Upper lobe of right lung (tissue), 1 donor: ENCODE measurements at places on chromosomes 13 and 19. TPM values are rescaled to one million over a fixed set of nuclear protein-coding genes. Genes with fewer than 3 reads are reported as not detected.

PNMA8A gene
- total RNA-seq = 1.8 TPM

FAAP24 gene
- total RNA-seq = 0.90 TPM

CYP2F1 gene
- not detected for total RNA-seq

URAD gene
- not detected for total RNA-seq

- H3K36me3 ChIP-seq = no peaks in the 10 kb centered on the region
- no peaks in the 10 kb centered on the region for H3K4me1 ChIP-seq
- no peak overlapping the region for H3K4me3 ChIP-seq
Observed at GRCh38 chr13:97430296-97430695, 3.7 kb upstream of the RAP2A start.

GRCh38 chr19:49057636-49058234, at the start of gene CGB7:
CGB7 (minus strand) TSS chr19:49057749; CDS start chr19:49055375, 2,374 bp downstream.
- H3K27ac ChIP-seq = no peak within 1 kb of the TSS
- H3K4me3 ChIP-seq = peak within 1 kb of the TSS; percentile 63
- peaks cover 19% of the 10 kb centered on the region for H3K4me1 ChIP-seq
- peaks cover 29% of the 10 kb centered on the region for H3K27me3 ChIP-seq
- peak; percentile 87 for DNase-seq

- no peaks in the 10 kb centered on the region for H3K36me3 ChIP-seq
Observed at GRCh38 chr19:2507109-2507508, 31.2 kb downstream of the GADD45B start.

DNA sequence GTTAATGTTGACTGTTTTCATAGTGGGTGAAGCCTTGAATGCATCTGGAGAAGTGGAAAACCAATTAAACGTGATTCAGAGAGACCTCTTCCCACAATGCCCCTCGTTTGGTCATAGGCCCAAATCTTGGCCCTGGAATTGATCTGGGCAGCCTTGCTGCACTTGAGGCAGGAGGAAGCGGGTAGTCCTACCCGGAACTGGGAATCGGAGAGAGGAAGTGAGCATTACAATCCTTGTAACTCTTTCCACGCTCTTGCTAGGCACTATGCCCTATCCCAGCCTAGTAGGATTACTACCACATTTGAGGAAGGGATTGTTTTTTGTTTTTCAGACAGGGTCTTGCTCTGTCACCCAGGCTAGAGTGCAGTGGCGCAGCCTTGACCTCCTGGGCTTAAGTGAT, 3.6 kb downstream of the KCNK6 start:
- no peak for DNase-seq
- no peak overlapping the region for H3K4me3 ChIP-seq
- H3K27me3 ChIP-seq = no peaks in the 10 kb centered on the region
- H3K4me1 ChIP-seq = peaks cover 33% of the 10 kb centered on the region
- H3K27ac ChIP-seq = no peak overlapping the region

GRCh38 chr19:19296953-19297689, 23.2 kb downstream of the SUGP1 start:
- no peaks in the 10 kb centered on the region for H3K27me3 ChIP-seq
- no peaks in the 10 kb centered on the region for H3K4me1 ChIP-seq
- no peak overlapping the region for H3K4me3 ChIP-seq

DNA sequence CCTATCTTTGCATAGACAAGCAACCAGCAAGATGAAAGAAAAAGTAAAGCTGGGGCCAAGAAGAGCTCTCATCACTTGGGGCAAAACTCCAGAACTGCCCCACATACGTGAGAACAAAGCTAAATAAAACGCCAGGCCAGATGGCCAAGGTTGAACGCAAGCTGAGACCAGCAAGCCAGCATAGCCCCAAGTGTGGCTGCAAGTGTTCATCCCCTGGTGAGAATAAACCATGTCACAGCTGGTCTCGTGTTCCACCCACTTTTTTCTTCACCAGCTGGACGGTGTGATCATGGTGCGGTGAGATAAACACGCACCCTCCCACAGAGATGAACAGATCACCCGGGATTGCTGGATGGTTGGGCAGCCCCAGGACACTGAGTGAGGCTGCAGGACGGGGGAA, 109.6 kb upstream of the CACNA1A start:
- H3K4me1 ChIP-seq = no peaks in the 10 kb centered on the region
- H3K36me3 ChIP-seq = no peaks in the 10 kb centered on the region
- DNase-seq = no peak
- H3K27me3 ChIP-seq = peaks cover 2% of the 10 kb centered on the region
- H3K4me3 ChIP-seq = no peak overlapping the region

GRCh38 chr13:34765446-34766180, 176.5 kb upstream of the NBEA start:
- no peaks in the 10 kb centered on the region for H3K27me3 ChIP-seq
- DNase-seq = no peak
- no peak overlapping the region for H3K27ac ChIP-seq
- H3K4me1 ChIP-seq = no peaks in the 10 kb centered on the region

DNA sequence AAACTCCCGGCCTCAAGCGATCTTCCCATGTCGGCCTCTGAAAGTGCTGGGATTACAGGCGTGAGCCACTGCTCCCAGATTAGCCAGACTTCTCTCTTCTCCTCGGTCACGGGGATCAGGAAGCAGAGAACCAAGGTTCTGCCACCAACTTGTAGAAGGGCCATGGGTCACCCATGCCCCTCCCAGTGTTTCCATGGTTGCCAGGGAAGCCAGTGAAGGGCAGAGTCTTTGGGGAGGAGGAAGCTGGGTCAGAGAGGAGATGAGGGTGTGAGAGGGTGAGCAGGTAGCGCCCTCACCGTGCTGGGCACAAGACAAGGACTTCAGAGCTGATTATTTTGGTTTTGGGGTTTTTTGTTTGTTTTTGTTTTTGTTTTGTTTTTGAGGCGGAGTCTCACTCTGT, 77.1 kb downstream of the GNG7 start:
- H3K36me3 ChIP-seq = no peaks in the 10 kb centered on the region
- no peaks in the 10 kb centered on the region for H3K27me3 ChIP-seq
- peak; percentile 77 for DNase-seq
- H3K4me1 ChIP-seq = peaks cover 41% of the 10 kb centered on the region

DNA sequence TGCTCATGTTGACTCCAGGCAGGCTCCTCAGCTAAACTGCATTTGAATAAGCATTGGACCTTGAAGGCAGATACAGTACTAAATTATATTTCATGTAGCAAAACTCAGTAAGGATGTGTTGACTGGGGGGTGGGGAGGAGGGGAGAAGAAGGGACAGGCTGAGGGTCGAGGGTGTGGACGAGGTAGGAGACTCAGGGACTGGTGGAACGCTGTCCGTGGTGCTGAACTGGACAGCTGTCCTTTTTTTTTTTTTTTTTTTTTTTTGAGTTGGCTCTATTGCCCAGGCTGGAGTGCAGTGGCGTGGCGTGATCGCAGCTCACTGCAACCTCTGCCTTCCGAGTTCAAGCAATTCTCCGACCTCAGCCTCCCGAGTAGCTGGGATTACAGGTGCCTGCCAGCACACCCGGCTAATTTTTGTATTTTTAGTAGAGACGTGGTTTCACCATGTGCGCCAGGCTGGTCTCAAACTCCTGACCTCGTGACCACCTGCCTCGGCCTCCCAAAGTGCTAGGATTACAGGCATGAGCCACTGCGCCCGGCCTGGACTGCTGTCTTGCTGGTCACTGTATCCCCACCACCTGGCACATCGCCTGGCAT, 33.2 kb upstream of the CASP14 start:
- peaks cover 14% of the 10 kb centered on the region for H3K27me3 ChIP-seq
- no peak for DNase-seq
- no peak overlapping the region for H3K27ac ChIP-seq
- H3K4me3 ChIP-seq = no peak overlapping the region
- H3K4me1 ChIP-seq = no peaks in the 10 kb centered on the region

DNA sequence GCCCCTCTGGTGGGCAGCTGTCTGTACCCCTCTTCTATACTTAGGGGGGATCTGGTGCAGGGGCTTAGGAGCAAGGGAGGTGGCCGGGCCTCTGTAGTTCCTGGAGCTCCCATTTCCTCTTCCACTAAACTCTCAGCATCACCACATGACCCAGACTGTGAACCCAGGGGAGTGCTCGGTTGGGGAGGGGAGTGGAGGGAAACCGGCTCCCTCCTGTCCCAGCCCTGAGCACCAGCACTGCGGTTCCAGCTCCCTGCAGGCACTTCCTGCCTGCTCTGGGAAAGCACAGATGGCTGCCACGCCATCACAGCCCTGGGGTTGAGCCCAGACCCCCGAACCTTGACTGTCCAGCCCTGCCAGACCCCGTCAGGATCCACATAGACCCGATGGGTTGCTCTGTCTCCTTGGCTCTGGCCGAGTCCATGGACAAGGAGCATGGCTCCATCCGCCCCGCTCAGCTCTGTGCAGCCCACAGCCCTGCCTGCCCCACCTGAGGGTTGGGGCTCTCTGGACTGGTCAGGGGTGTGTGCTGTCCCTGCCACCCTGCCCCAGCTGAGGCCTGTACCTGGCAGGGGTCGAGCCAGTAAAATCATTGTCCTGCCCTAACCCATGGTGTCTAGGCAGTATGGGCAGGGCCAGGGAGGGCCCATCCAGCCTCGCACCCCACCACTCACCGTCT, 36.0 kb upstream of the SLC7A10 start:
- H3K36me3 ChIP-seq = no peaks in the 10 kb centered on the region
- H3K4me3 ChIP-seq = no peak overlapping the region
- H3K27ac ChIP-seq = peak overlapping the region; percentile 17
- H3K27me3 ChIP-seq = no peaks in the 10 kb centered on the region
- peaks cover 9% of the 10 kb centered on the region for H3K4me1 ChIP-seq

DNA sequence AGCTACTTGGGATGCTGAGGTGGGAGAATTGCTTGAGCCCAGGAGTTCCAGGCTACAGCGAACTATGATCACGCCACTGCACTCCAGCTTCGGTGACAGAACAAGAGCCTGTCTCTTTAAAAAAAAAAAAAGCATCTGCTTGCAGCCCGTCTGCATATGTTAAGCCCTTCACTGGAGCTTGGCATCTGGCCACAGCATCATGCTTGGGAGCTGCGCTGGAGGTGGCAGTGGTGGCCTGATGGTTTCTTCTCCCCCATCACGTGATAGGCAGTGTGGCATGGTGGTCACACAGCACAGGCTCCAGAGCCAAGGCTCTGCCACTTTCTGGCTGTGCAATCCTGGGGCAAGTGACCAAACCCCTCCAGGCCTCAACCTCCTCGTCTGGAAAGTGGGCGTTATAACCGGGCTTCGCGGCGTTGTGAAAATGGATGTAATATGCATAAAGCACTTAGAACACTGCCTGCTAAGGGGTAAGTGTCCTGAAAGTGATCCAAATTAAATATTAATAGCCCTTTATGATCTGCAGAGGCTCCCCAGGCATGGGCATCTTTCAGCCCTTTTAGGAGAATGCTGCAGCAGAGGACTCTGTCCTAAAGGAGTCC, 24.4 kb downstream of the MARK4 start:
- no peaks in the 10 kb centered on the region for H3K4me1 ChIP-seq
- no peak overlapping the region for H3K4me3 ChIP-seq
- peaks cover 63% of the 10 kb centered on the region for H3K36me3 ChIP-seq
- DNase-seq = no peak
- H3K27ac ChIP-seq = no peak overlapping the region

DNA sequence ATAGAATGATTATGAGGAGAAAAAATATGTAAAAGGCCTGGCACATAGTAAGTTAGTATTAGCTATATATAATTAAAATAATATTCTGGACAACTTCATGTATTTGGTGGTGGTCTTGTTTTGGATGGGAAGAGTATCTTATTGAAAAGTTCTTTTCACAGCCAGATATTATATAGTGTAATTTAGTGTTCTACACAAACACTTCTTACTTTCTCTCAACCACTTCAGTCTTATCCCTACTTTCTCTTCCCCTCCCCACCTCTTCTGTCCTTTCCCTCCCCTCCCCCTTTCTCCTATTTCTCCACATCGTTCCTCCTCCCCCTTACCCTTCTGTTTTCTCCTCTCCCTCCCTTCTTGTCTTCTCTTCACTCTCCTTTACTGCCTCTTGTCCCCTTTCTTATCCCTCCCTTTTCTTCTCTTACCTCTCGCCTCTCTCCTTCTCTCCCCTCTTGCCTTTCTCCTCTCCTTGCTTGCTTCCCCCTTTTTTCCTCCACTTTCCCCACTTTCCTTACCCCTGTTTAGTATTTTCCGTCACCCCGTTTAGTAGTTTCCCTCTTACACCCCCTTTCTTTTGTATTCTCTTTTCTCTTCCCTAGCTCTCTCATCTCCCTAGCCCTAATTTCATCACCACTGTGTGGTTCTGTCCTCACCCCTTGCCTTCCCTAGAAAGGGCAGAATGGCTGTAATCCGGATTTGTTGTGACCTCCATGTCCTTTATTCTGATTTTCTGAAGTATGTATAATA, 107.2 kb upstream of the MLNR start:
- peaks cover 30% of the 10 kb centered on the region for H3K4me1 ChIP-seq
- no peak overlapping the region for H3K4me3 ChIP-seq
- peaks cover 25% of the 10 kb centered on the region for H3K36me3 ChIP-seq
- no peaks in the 10 kb centered on the region for H3K27me3 ChIP-seq
- no peak for DNase-seq

DNA sequence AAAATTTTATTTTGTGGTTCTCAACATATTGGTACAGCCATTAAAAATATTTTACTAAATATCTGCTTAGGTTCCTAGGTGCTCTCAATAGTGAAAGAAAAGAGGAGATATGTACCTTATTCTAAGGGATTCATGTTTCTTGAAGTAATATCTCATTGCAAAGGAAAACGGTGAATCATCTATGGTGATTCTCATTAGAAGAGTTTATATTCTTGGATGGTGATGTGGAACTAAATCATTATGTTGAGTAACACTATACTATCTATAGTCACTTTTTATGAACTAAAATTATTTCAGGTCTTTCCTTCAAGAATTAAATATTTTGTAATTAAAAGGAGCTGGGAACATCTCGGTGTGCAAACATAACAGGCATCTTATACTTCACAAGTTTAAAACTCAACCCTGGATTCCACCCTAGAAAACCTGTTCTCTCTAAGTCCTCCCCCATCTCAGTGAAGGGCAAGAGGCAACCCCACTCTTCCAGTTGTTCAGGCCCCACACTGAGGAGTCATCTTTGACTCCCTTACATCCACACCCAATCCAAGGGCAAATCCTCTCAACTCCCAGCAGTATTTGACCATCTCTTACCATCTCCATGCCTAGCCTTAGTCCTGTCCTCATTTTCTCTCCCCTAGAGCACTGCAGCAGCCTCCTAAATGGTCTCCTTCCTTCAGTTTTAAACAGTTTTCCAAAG, 140.1 kb downstream of the RGCC start:
- no peaks in the 10 kb centered on the region for H3K27me3 ChIP-seq
- H3K4me1 ChIP-seq = peaks cover 6% of the 10 kb centered on the region
- H3K27ac ChIP-seq = no peak overlapping the region
- no peak for DNase-seq
- H3K36me3 ChIP-seq = no peaks in the 10 kb centered on the region

GRCh38 chr13:82747291-82747690, 1135.0 kb downstream of the SLITRK1 start:
- no peaks in the 10 kb centered on the region for H3K36me3 ChIP-seq
- no peak for DNase-seq
- no peaks in the 10 kb centered on the region for H3K27me3 ChIP-seq
- H3K4me3 ChIP-seq = no peak overlapping the region
- no peak overlapping the region for H3K27ac ChIP-seq

DNA sequence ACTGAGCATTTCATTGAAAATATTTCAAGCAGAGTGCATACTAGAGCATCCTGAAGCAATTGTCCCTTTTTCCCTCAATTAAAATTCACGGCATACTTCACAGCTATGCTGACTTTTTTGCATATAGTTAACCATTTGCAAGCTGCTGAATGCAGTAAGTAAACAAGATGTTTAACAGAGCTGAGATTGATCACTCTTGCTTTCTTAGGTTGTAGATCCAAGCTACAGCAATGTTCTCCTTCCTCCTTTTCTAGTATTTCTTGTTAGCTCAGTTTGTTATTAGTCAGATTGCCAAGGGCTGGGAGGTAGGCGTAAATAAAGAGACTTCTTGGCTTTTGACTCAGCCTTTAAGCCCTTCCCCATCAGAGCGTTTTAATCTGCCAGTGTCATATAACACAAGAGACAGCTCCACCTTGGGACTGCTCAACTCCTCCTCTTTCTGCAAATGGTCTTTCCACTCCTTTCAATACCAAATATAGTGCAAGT, at the start of gene SLITRK6:
TSS of gene SLITRK6 (minus strand) at position 323 of the 486 bp plus-strand sequence. CDS start 2,911 bp downstream, outside the sequence.
- H3K4me3 ChIP-seq = no peak within 1 kb of the TSS
- H3K27ac ChIP-seq = no peak within 1 kb of the TSS
- H3K36me3 ChIP-seq = no peaks in the 10 kb centered on the region
- no peaks in the 10 kb centered on the region for H3K4me1 ChIP-seq
